NCI-H345 (cell line): ENCODE measurements at places on chromosomes 2 and 18.

DNA sequence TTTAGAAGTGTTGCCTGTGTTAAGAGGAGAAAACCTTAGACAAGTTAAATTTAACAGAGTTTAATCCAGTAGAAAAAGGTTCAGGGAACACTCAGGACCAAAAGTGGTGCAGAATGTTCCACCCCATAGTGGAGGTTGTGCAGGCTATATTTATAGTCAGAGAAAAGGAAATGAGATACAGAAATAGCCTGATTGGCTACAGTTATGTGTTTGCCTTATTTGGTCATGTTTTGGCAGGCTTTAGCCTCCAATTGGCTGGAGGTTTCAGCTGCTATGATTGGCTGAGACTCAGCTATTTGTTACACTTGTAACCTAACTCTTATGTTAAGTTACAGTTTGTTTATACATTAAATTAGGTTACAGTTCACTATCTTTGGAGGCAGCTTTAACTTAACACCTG lies 4.2 kb downstream of the STAMBP start:
- DNase-seq: no peak

GRCh38 chr2:152396051-152396511 lies 61.1 kb downstream of the FMNL2 start:
- DNase-seq: no peak

- DNase-seq: no peak
Measured at GRCh38 chr2:228703152-228703551, 521.7 kb upstream of the SPHKAP start.

DNA sequence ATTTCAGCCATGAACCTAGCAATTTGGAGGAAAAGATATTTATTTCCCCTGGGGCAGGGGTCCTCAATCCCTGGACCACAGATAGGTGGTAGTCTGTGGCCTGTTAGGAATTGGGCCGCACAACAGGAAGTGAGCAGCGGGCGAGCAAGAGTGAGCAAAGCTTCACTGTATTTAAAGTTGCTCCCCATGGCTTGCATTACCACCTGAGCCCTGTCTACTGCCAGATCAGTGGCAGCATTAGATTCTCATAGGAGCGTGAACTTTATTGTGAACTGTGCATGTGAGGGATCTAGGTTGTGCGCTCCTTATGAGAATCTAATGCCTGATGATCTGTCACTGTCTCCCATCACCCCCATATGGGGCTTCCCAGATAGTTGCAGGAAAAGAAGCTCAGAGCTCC lies 127.6 kb downstream of the ICOS start:
- DNase-seq: no peak

- DNase-seq: no peak
Measured at GRCh38 chr2:228938629-228939028, 332.5 kb downstream of the PID1 start.

DNA sequence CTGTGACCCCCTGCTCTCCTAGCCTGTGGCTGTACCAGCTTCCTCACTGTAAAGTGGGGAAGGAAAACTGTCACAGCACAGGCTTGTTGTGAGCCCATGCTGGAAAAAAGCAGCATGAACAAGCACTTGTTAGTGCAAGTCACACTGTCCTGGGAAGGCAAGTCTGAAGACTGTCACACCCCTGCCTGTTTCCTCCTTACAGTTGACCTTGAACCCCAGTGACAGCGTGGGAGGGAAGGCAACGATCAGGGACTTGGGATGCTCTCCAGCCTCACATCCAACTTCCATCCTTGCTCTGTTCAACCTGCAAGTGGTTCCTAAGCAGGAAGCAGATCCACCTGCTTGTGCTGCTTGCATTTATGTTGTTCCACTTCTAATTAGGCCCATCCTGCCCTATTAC lies 311.3 kb upstream of the KLHL29 start:
- DNase-seq: no peak

DNA sequence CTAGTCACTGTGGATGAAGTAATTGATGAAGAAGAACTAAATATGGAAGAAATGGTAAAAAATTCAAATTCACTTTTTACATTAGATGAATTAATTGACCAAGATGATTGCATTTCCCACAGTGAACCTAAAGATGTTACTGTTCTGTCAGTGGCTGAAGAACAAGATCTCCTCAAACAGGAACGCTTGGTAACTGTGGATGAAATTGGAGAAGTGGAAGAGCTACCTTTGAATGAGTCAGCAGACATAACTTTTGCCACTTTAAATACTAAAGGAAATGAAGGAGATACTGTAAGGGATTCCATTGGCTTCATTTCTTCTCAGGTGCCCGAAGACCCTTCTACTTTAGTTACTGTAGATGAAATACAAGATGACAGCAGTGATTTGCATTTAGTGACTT lies 26.6 kb upstream of the DYSF start:
- no peak for DNase-seq

DNA sequence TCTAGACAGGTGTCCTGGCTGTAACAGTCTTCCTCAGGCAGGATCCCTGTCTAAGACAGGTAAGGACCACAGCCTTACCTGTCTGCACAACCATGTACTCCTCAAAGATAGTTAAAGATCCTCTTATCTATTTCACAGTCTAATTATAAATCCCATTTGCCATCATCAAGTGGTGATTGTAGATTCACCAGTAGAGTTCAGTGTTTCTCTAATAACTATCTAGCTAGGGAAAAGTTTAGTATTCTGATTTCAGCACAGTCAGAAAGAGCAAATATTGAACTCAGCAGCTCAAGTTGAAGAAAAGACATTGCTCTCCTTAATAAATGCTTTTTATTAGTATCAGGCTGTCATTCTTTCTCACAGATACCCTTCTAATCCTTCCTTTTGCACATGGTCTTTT lies 1305.5 kb upstream of the NXPH2 start:
- no peak for DNase-seq

GRCh38 chr2:235618039-235618438 lies 124.2 kb downstream of the AGAP1 start:
- no peak for DNase-seq

GRCh38 chr2:191217580-191217979 lies 27.6 kb upstream of the MYO1B start:
- DNase-seq: no peak

DNA sequence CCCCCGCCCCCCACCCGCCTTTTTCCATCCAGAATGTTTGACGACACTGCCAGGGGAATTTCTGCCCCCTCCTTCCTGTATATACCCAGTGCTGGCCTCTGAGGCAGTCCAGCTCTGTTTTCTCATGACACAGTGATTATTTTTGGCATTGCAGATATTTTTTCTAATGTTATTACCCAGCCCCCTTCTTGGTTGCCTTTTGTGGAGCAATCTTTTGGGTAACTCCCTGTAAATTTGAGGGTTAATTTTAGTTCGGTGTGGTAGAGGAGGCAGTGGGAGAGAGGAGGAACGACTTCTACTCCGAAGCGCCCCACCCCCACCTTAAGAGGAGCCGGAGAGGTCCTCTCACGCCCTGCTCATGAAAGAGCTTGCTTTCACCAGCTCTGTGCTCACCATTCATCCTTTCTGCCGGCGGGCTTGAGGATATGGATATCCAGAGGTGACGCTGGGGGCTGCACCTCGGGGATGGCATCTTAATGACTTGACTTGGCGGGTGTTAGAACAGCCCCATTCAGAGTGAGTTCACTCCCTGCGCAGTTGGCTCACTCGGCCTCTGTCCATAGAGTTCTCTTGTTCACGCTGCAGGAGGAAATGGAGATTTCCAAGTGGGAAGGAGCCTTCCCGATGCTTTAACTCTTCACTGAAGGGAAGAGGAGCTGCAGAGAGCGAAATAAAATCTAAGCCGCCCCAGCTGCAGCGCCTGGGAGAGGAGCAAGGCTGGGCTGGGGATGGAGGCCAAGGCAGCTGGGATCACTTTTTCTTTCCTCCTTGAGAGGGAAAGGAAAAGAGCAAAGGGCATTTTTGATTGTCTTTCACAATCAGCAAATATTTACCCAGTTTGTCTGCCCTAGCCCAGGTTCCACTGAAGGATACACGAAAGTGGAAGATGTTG lies 38.4 kb downstream of the EPAS1 start:
- DNase-seq: no peak

DNA sequence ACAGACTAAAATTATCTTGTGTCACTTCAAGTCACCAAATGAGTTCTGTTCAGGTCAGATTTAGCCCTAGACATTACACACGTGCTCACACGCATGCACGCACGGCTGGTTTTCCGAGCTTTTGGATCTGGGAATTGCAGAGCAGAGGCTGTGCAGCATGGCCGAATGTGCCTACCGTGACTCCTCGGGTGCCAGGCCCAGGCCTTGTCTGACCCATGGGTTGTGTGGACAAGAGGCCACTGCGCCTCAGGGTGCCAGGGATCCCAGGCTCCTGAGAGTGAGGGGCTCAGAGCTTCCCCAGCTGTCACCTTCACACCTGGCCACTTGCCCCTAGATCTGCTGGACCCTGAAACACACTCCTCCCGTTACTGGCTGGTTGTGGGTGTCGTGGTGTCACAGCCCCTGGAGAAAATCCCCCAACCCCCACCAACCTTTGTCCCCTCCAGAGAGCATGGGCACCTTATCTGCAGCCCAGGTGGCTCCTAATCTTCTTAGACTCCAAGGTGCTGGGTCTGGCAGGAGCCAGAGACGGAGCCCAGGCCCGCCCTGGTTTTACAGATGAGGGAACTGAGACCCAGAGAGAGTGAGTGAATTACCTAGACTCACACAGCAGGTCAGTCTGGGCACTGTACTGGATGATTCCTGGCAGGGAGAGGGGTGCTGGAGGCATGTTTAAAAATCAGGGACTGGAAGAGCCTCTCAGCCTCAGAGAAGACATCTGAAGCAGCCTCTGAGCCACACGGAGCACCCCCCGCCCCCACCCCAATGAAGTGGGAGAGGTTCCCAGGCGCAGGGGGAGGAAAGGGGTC lies 56.8 kb downstream of the ATOH8 start:
- no peak for DNase-seq

- no peak for DNase-seq
Measured at GRCh38 chr2:204258890-204259289, 286.4 kb upstream of the PARD3B start.

DNA sequence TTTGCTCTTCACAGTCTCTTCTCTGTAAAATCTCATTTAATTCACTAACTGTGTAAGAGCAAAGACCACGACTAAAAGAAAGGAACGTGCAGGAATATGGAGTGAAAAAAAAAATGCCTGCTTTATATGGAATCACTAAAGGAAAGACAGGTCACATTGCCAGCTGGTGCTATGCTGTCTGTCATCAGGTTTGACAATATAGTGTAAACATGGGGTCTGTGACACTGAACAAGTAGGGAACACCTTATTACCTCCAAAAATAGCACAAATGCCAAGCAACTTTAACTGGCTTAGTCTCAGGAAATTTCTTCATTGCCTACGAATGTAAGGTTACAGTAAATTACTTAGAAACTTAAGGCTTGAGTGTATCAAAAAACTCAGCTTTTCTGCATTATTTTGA lies 364.5 kb upstream of the LINC00305 start:
- DNase-seq: no peak

DNA sequence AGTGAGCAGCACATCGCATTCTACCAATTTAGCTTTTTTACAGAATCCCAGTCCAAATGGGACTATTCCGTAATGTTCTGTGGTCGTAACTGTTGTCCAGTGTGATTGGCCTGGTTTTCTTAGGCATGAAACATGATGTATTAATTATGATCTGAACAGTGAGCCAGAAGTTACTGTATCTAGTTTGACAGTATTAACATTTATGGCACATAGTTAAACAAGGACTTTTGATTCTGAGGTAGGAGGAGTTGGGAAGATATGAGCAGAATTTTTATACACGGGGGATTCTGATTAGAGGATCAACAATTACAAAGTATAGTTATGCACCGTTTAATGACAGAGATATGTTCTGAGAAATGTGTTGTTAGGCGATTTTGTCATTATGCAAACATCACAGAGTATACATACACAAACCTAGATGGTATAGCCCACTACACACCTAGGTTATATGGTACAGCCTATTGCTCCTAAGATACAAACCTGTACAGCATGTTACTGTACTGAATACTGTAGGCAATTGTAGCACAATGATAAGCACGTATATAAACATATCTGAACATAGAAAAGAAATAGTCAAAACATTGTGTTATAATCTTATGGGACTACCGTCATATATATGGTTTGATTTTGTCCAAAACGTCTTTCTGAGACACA lies 85.0 kb downstream of the DPP10 start:
- DNase-seq: no peak

GRCh38 chr2:238765590-238765989 lies 82.3 kb upstream of the TWIST2 start:
- DNase-seq: no peak

- no peak for DNase-seq
Measured at GRCh38 chr2:40416486-40416885, 35.4 kb downstream of the SLC8A1 start.
